ENCODE measurements at places on chromosomes 7 and 10.
A peak's percentile ranks its signal among the peaks of the same experiment; 100 is the strongest.

DNA sequence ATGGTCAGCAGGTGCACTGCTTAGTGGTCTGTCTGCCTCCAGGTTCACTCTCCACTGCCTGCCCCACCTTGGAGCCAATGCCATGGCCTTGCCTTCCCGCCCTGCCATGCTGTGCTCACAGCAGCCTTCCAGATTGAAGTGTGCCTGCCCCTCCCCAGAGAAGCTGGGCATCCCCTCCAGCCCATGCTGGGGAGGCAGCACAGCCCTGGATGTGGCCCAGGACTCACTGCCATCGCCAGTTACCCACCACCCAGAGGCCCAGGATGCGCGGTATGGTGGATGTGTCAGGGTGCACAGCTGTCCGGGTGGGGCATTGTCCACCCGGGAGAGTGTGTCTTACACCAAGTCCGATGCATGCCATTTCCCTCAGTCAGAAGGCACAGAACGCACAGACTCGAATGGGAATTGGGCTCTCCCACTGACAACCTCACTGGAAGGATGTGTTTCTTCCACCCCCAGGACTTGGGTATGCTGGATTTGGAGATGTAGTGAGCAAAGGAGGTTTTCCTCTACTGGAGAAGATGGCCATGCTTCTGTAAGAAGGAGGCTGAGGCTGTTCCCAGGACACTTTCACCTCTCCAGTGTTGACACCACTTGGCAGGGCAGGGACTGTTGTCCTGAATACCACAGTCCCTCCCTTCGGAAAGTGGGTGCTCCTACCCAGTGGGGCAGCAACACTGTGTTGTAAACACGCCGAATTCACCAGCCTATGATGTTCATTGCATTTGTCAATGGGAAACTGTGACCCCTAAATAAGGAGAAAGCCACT, 122.0 kb downstream of the ADARB2 start:
- DNase-seq = no peak

GRCh38 chr7:30178748-30179436, 44.1 kb downstream of the MTURN start:
- DNase-seq = no peak

- DNase-seq = no peak
Observed at GRCh38 chr10:128364631-128365030, 238.4 kb upstream of the MKI67 start.

DNA sequence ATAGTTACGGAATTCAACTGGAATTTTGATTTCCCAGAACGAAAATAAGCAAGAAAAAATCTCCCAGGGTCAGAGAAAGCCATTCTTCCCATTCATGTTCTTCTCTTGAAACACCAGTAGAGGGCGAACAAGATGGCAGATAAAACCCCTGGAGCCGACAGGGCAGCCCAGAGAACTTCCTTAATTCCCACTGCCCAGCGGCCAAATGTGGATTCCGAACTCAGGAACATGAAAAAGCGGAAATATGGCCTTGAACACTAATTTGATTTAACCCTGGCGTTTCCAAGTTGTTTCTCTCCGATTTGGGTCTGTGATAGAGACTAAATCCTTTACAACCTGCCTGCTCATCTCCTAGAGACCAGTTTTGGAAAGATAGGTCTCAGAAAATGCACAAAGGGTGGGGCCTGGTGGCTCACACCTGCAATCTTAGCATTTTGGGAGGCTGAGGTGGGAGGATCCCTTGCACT, 100.7 kb upstream of the WAC start:
- peak; percentile 82 for DNase-seq

DNA sequence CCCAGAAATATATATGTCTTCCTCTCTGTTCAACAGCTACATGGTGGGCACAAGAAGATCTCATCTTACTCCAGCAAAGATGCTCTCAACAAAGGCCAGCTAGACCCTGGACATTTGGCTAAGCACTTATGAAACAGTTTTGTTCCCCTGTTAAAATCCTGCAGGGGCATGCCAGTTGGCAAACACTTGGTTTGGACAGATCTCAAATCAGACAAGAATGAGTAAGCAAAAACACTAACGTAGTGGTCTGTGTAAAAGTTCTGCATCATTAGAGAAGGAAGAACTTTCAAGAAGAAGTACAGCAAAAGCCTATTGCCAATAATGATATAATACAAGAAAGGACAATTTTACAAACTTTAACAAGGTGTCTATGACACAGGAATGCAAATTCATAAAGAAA, 125.6 kb downstream of the CALN1 start:
- DNase-seq = no peak

DNA sequence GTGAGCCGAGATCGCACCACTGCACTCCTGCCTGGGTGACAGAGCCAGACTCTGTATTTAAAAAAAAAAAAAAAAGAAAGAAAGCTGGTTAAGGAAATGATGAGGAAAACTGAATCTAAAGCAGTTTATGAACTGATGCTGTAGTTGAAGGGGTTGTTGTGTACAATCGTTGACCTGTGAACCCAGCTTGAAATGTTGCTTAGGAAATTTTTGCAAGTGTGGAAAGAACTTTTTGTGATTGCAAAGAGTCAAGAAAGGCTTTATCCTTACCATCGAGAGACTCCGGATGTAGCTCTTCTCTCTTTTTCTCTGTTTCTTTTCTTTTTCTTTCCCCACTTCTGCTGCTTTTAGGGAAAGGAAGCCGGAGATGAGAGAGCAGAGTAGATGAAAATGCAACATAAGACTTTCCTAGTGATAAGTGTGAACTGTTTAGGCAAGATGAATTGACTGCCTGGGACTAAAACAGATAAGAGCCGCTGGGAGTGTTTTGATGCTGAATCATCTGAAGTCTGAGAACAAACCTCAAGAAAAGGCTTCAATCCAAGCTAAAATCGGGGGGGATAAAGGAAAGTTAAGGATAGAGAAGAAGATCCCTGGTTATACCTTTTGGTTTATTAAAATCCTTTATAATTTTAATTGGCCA, 69.0 kb downstream of the TAF3 start:
- no peak for DNase-seq

DNA sequence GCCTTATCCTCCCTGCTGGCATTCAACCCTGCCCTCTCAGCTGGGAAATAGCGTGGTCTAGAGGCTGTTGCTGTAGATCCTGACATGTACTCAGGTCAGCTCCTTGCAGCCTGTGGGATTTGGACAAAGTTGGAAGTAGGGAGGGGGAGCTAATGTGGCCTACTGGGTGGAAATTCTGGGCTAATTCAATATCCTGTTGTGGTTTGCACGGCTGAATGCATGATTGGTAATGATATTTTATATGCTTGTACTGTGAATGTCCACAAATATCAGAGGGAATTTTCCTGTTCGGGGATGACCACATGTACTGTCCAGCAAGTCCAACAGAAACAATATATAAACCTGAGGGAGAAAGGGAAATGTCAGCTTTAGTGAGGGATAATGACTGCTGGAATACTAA, 22.1 kb upstream of the NPVF start:
- DNase-seq = no peak

DNA sequence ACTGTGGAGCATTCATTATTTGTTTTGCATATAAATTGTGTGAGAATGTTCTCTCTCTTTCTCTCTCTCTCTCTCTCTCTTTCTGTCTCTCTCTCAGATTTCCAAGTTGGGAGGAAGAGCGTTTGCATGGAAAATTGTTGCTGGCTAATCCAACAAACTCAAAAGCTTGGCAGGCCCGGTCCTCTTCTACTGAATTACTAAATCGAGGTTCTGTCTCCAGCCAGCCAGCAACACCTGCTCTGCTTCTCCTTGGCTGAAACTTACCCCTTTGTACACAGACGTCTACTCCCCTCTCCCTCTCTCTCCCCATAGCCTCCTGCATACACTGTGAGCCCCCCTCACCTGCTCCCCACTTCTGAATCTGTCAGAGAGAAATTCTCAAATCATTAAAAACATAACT, 996.4 kb upstream of the AUTS2 start:
- DNase-seq = no peak

- no peak for DNase-seq
Observed at GRCh38 chr7:159068488-159068811, 76.2 kb downstream of the VIPR2 start.

- DNase-seq = no peak
Observed at GRCh38 chr10:59463909-59464308, 101.6 kb upstream of the FAM13C start.

- no peak for DNase-seq
Observed at GRCh38 chr10:5553400-5554170, 28.8 kb downstream of the CALML3 start.

DNA sequence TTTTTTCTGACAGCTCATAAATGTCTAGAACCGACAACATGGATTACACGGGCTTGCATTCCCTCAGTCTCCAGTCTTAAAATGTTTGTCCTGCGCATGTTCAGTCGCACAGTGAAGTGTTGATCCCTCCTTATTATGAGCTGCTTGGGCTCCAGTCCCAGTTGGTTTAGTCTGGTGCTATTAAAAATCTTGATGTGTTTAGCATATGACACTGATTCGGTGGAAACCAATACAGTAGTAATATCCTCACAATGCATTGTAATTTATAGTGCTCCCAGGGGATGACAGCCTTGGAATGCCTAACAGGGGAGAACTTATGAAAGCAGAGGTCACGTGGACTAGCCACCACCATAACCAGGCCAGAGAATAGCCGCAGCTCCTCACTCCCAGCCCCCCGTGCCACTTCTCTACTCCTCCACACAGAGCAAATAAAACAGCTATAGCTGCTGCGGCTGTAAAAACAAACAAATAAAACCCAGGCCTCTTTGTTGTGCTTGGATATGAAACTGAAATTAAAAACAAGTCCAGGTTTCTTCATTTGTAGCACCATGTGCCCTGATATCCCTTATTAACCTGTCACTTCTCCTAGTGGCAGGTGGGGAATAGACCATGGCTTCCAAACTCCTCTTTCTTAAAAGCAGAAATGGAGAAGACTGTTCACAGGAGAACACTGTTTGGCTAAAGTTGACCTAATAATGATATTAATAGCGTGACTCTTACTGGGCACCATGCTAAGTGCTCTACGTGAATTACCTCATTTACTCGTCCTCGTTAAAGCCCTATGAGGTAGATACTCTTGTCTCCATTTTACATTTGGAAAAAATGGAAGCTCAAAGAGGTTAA, 7.7 kb downstream of the DPCD start:
- no peak for DNase-seq

Data from AG08396 (cell line).